ENCODE measurements at places on chromosomes 4 and X.
A peak's percentile ranks its signal among the peaks of the same experiment; 100 is the strongest.

GRCh38 chrX:15277604-15278003, 7.7 kb upstream of the ASB9 start:
- no peak for DNase-seq

- DNase-seq, result no peak
Measured at GRCh38 chr4:14289708-14290107, 662.2 kb upstream of the BOD1L1 start.

GRCh38 chr4:147768113-147768512, 36.2 kb downstream of the ARHGAP10 start:
- DNase-seq, result no peak

GRCh38 chr4:170395773-170396172, 306.0 kb upstream of the AADAT start:
- no peak for DNase-seq

GRCh38 chr4:76250962-76251361, 559 bp upstream of the FAM47E start:
- no peak for DNase-seq

DNA sequence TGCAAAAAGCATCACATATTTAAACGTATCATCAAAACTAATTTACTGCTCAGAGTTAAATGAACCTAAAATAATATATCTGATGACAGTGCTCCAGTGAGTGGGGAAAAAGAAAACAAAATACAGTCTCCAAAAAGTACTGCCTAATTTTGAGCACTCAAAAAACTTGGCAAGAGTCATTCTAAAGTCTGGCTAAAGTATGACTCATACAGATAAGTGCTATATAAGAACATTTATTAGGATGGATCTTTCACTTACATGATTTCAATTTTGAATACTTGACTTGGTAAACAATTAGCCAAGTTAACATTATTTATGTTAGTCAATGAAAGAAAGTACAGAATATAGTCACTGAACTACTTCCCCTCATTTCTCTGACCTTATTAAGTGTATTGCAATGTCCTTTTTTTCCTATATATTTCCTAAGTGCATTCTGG, 27.2 kb downstream of the FBXO8 start:
- DNase-seq, result no peak

DNA sequence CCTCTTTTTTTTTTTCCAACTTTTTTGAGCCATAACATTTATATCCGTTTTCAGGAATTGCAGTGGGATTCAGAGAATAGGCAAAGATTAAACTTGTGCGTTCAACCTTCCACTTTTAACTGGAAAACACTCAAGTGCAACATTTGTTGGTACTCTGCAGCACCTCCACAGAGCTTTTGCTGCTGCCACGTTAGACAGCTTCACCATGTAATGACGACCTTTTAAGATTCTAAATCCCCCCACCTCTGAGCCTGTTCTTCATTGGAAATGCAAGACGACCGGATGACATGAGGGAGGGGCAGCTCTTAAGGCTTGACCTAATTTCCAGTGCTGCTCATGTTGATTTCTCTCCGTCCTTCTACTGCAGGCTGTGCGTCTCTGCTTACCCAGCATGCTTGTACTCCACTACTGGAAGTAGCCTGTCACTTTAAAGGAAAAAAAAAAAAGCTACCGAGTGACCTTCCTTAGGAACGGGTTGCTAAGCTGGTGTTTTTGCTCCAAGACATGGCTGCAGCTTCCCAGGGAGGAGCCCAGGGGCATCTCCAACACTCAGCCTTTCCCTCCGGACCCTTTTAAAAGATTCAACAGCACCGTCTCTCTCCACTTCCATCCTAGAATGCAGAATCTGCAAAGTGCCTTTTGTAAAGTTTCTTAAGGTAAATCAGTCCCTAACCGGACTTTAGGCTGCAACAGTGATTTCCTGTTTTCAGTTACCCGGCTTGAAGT, at the start of gene CC2D2A:
TSS of gene CC2D2A (plus strand) at position 481 of the 726 bp plus-strand sequence. CDS start 6,051 bp downstream, outside the sequence.
- DNase-seq, result no peak

DNA sequence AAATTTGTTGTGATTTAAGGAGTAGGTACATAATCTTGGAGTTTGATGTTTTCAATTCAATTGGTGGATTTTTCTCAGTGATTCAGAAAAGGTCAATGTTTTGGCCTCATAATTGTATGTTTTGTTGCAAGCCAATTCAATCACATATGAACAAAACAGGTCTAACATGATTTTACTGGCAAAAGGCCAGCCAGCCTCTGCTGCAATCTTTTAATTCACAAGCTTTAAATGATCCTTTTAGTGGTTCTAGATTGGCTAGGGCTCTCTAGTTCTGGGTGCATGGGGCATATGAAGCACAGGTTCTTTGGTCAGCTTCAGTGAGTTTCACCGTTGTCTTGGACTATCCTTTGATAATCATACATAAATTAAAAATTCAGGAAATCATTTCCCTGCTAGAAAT, 19.2 kb upstream of the SLC6A14 start:
- DNase-seq, result no peak

- DNase-seq, result no peak
Measured at GRCh38 chr4:100299046-100299840, 109.0 kb upstream of the DDIT4L start.

GRCh38 chr4:5118091-5118786, 67.0 kb downstream of the STK32B start:
- DNase-seq, result no peak

DNA sequence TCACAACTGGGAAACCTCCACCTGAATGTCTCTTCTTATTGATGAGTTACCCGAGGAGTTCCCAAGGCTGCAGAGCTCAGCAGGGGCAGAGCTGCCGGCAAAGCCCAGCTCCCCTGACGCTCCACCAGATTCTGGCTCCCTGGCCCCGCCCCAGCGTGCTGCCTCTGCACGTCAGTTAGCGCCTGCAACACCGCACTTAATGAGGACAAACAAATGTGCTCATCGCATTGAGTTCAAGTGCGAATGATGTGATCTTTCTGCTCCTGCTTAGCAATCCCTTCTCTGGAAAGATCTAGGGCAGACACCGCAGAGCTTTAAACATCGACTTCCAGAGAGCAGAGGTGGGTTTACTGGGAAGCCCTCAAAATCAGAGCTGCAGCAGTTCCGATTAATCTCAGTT, 55.5 kb upstream of the FBXW7 start:
- peak; percentile 8 for DNase-seq

DNA sequence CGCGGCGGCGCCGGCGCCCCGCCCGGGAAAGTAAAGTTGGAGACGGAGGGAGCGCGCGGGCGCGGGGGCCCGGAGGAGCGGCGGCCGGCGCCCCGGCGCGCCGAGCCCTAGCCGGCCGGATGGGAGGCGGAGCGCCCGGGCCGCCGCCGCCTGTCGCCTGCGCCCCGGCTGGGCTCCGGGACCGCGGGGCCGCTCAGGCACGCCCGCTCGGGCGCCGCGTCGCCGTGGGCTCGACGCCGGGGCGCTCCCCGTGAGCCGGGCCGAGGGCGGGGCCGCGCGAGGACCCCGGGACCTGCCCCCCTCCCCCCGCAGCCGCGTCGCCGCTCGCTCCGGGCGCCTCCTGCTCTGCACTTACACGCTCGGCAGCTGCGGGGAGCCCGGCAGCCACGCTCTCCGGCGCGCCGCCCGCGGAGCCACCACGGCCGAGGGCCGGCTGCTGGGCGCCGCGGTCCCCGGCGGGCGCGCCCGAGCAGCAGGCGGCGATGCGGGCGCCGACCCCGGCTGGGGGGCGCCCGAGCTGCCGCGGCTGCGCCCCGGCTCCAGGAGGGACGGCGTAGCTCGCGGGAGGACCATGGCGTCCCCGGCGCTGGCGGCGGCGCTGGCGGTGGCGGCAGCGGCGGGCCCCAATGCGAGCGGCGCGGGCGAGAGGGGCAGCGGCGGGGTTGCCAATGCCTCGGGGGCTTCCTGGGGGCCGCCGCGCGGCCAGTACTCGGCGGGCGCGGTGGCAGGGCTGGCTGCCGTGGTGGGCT, at the start of gene ADRA2C:
TSS of gene ADRA2C (plus strand) at position 350 of the 749 bp plus-strand sequence. CDS start at position 572, 222 bp downstream.
- no peak for DNase-seq

DNA sequence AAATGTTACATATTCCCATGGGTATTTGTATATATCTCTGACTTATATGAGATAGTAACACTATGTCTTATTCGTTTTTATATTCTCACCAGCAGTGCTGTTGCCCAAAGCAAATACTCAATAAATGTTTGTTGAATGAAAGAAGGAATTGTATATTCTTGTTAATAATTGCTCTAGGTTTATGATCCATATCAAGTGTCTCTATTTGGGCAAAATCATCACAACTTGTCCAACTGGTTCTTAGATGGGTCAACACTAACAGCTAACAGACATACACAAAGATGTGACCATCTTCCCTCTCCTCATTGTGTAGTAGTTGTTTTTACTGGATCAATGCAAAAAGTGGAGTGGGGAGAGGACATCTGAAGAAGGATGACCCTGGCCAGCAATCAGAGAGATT, 6.6 kb upstream of the APLN start:
- no peak for DNase-seq

DNA sequence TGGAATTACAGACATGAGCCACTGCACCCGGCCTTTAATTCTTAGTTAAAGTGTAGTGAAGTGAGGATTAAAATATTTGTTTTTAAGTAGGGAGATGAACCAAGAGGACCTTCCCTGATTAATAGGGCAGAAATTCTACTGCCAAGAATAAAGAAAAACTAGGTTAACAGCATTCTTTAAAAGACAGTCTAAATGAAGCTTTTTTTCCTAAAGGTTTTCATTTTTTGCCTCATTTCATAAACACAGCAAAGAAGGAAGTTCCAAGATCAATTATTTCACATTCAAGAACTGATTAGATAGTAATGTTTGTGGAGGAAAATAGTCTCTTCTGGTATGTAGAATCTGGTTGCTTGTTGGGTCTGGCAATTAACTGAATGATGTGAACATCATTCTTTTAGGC, 112.1 kb upstream of the ARSJ start:
- no peak for DNase-seq

DNA sequence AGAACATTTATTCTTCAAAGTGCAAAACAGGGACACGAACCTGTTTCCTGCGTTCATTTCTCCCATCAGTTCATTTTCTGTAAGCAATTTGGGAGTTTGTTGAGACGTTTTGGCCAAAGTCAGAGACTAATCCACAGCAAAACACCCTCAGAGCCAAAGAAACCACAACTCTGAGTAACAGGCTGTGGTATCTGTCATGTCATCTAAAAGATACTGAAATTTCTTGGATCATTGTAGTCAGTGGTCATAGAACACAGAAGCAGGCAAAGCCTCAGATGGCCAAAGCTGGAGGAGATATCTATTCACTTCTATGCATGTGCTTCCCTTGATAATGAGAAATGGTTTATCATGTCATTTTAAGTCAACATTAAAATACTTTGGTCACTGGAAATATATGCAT, 485.6 kb upstream of the GALNT7 start:
- no peak for DNase-seq

DNA sequence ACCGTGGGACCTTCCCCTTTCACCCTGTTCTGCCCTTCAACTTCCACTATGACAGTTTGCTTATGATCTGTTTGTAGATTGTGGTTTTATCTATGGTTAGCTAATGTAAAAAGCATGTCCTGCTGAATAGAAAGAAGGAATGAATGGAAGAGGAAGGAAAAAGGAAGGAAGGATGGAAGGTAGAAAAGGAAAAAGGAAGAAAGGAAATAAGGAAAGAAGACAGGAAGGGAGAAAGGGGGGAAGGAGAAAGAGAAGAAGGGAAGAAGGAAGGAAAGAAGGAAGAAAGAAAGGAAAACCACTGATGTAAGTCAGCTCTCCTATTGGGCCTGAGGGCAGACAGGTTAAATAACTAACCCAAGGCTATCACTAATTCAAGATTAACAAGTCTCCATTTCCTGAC, 319.1 kb upstream of the KLF3 start:
- DNase-seq, result no peak

- no peak for DNase-seq
Measured at GRCh38 chrX:6203462-6204215, 25.0 kb downstream of the NLGN4X start.

GRCh38 chr4:75924309-75924827, 16.4 kb downstream of the NAAA start:
- no peak for DNase-seq

DNA sequence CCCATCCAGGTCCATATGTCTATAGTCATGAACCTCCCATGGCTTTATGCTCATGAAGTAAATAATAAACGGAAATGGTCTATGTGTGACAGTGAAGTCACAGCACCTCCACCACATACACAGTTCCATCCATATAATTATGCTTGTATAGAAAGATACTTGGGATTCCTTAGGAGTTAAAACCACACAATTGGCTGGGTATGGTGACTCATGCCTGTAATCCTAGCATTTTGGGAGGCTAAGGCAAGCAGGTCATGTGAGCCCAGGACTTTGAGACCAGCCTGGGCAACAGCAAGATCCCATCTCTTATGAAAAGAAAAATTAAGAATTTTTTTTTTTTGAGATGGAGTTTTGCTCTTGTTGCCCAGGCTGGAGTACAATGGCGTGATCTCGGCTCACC, 55.6 kb upstream of the RBM47 start:
- no peak for DNase-seq

GRCh38 chrX:39975101-39975925, 122.4 kb downstream of the BCOR start:
- no peak for DNase-seq

- peak; percentile 13 for DNase-seq
Measured at GRCh38 chr4:162163892-162164759, at the start of gene FSTL5. FSTL5 (minus strand) TSS chr4:162164000; CDS start chr4:162111396, 52,604 bp downstream.

DNA sequence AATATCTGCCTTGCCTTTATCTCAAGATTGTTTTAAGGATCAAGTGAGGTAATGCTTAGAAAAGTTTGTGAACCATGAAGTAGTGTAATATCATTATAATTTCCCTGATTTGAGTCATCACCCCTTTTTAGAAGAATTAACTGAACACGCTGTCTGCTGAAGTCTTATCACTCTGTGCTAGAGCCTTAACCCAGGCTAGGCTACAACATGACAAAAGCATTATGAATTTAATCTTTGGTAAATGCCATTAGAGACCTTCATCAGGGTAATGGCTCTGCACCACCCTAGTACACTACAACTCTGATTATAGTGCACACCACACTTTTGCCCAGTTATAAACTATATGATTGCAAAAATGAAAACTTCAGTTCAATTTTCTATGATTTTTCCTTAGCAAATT, 118.3 kb downstream of the ADGRL3 start:
- DNase-seq, result no peak

DNA sequence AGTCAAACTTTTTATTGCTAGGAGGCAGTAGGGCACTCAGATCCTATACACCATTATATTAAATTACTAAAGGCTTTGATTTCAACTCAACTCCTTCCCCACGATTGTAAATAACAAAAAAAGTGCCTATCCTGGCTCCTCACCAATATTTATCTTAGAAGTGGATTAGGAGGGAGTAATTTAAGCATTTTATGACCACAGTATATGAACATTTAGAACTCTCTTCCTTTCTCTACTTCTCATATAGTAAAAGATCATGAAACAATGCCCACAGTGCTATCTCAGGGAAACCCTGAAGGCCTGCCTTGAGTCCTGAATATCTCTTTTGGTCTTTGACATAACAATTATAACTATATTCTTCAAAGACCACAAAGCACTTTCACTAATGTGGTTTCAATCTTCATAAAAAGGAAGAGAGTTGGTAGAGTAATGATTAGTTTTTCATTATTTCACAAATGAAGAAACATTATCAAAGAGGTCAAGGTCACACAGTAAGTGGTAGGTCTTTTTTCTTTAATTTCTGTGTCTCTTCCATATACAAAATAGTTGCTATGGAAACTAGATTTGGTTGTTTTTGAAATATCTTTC, 29.1 kb upstream of the ADH1C start:
- no peak for DNase-seq

GRCh38 chr4:6869944-6870343, 39.7 kb upstream of the TBC1D14 start:
- DNase-seq, result no peak

- DNase-seq, result no peak
Measured at GRCh38 chr4:25783943-25784342, 78.8 kb downstream of the SEL1L3 start.
